Endodermal cell (in vitro differentiated cells): ENCODE measurements at places on chromosomes 4 and X. TPM values are rescaled to one million over a fixed set of nuclear protein-coding genes. Genes with fewer than 3 reads are reported as not detected.
A peak's percentile ranks its signal among the peaks of the same experiment; 100 is the strongest.

GRCh38 chr4:13396161-13396560 lies 88.0 kb downstream of the RAB28 start:
- no peak overlapping the region for H3K4me3 ChIP-seq
- no peaks in the 10 kb centered on the region for H3K36me3 ChIP-seq
- H3K4me1 ChIP-seq = no peaks in the 10 kb centered on the region

The ZBTB49 gene
- total RNA-seq = 5.9 and 6.4 TPM in 2 replicates

The CCNA2 gene
- 56.6 to 83.9 TPM (median 82.2 TPM) in 3 replicates for total RNA-seq

DNA sequence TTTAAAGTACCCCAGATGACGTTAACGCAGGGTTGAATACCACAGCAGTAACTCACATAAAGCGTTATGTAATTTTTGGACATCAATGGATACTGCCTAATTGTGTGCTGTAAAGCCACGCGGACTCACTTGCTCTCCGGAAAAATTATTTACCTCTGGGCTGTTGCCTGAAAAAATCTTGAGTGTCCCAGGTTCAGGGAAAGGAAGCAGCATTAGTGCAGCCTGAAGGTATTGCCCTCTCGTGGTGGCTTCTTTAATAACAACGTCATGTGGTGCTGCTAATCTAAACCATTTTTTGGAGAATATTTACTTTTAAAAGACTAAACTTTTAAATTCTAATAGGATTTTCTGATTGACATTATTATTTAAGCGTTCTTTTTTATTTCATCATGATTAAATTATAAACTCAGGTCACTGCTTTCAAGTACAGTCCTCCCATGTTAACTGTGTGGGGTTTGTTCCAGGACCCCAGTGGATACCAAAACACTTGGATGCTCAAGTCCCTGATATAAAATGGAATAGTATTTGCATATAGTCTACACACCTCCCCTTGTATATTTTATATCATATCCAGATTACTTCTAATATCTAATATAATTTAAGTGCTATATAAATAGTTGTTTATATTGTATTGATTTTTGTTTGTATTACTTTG lies 384.8 kb downstream of the FAM133A start:
- H3K27me3 ChIP-seq = no peaks in the 10 kb centered on the region
- peak; percentile 71 for DNase-seq
- no peak overlapping the region for H3K4me3 ChIP-seq
- no peaks in the 10 kb centered on the region for H3K4me1 ChIP-seq
- no peaks in the 10 kb centered on the region for H3K36me3 ChIP-seq

The CTSO gene
- 3.1 to 4.2 TPM (median 3.4 TPM) in 3 replicates for total RNA-seq

DNA sequence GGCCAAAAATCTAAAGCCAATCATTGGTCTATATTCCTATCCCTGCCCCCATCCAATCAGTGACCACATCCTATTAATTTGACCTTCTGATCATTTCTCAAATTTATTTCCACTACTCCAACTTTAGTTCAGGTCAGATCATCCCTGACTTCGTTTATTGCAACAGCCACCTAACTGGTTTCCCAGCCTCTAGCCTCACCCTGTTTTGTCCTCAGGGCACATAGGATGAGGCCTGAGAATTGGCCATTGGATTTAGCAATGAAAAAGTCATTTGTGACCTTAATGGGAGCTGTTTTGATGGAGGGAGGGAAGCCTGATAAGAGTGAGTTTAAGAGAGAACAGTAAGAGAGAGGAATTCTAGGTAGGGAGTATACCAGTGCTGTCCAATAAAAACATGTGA lies 155.0 kb downstream of the AMMECR1 start:
- H3K4me1 ChIP-seq = no peaks in the 10 kb centered on the region
- no peaks in the 10 kb centered on the region for H3K36me3 ChIP-seq
- no peaks in the 10 kb centered on the region for H3K27me3 ChIP-seq
- H3K27ac ChIP-seq = no peak overlapping the region
- H3K4me3 ChIP-seq = no peak overlapping the region

The FGA gene
- total RNA-seq = 1.7 to 5.6 TPM (median 3.7 TPM) in 3 replicates

GRCh38 chrX:49976682-49977197 lies 54.3 kb downstream of the CLCN5 start:
- H3K36me3 ChIP-seq = no peaks in the 10 kb centered on the region
- DNase-seq = no peak
- H3K4me1 ChIP-seq = no peaks in the 10 kb centered on the region
- no peak overlapping the region for H3K4me3 ChIP-seq
- no peaks in the 10 kb centered on the region for H3K27me3 ChIP-seq

GRCh38 chr4:36737691-36738090 lies 456.3 kb downstream of the DTHD1 start:
- H3K27ac ChIP-seq = no peak overlapping the region
- no peak overlapping the region for H3K4me3 ChIP-seq
- no peaks in the 10 kb centered on the region for H3K27me3 ChIP-seq
- no peaks in the 10 kb centered on the region for H3K36me3 ChIP-seq
- no peaks in the 10 kb centered on the region for H3K4me1 ChIP-seq
- no peak for DNase-seq

GRCh38 chr4:118357601-118358000 lies 4.8 kb upstream of the PRSS12 start:
- no peaks in the 10 kb centered on the region for H3K36me3 ChIP-seq
- H3K27ac ChIP-seq = no peak overlapping the region
- peaks cover 25% of the 10 kb centered on the region for H3K27me3 ChIP-seq
- no peak for DNase-seq

The DGAT2L6 gene
- not detected in 3 replicates for total RNA-seq

- no peaks in the 10 kb centered on the region for H3K27me3 ChIP-seq
- no peaks in the 10 kb centered on the region for H3K4me1 ChIP-seq
- H3K27ac ChIP-seq = no peak overlapping the region
- no peaks in the 10 kb centered on the region for H3K36me3 ChIP-seq
These were observed 36.1 kb downstream of the MID1IP1 start for GRCh38 chrX:38837389-38837788.

The MAGEB2 gene
- not detected in 2 replicates for total RNA-seq

- H3K4me3 ChIP-seq = no peak overlapping the region
- H3K27ac ChIP-seq = peak overlapping the region; percentile 96
- H3K4me1 ChIP-seq = peaks cover 14% of the 10 kb centered on the region
- H3K36me3 ChIP-seq = no peaks in the 10 kb centered on the region
- H3K27me3 ChIP-seq = no peaks in the 10 kb centered on the region
These were observed 54.9 kb downstream of the STOX2 start for GRCh38 chr4:183960046-183960420.

GRCh38 chr4:133323670-133324069 lies 174.6 kb downstream of the PCDH10 start:
- no peak overlapping the region for H3K4me3 ChIP-seq
- H3K27me3 ChIP-seq = no peaks in the 10 kb centered on the region
- H3K4me1 ChIP-seq = no peaks in the 10 kb centered on the region
- no peak overlapping the region for H3K27ac ChIP-seq
- peaks cover 14% of the 10 kb centered on the region for H3K36me3 ChIP-seq

- H3K36me3 ChIP-seq = peaks cover 12% of the 10 kb centered on the region
- H3K27me3 ChIP-seq = no peaks in the 10 kb centered on the region
- no peak overlapping the region for H3K27ac ChIP-seq
- no peaks in the 10 kb centered on the region for H3K4me1 ChIP-seq
These were observed 96.0 kb upstream of the RAB40AL start for GRCh38 chrX:102840871-102841705.

The YTHDC1 gene
- total RNA-seq = 184 to 267 TPM (median 195 TPM) in 3 replicates

DNA sequence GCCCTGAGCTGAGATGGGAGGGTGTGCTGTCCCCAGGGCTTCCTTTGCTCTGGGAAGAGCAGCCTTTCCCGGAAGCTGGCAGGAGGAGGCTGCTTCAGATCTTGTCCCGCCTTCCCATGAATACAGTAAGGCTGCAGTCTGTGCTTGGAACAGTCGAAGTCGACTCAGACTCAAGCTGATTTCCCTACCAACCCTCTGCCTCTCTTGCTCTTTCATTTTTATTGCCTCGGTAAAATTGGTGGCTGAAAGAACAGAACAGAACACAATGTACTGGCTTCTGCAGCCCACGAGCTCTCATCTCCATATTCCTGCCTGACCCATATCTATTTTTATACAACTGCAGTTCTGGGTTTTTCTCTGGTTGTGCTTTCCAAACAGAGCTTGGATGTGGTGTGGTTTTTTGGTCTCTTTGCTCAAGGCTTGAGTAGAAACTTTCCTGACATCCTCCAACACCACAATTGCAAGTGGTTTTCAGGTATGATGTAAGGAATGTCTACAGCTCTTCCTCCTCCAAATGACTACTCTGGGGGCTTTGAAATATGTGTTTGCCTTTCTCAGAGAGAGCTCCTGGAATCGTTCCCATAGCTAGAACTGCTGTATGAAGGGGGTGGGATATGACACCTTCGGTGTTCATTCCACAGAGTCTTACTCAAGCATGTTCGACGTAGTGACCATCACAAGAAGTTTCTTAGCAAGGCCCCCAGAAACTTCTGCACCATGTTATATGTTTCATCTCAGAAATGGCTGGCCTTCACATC lies 61.3 kb downstream of the ENPP6 start:
- no peak overlapping the region for H3K27ac ChIP-seq
- H3K36me3 ChIP-seq = no peaks in the 10 kb centered on the region
- DNase-seq = no peak
- H3K4me1 ChIP-seq = no peaks in the 10 kb centered on the region

- H3K36me3 ChIP-seq = no peaks in the 10 kb centered on the region
- no peaks in the 10 kb centered on the region for H3K27me3 ChIP-seq
- no peaks in the 10 kb centered on the region for H3K4me1 ChIP-seq
- no peak overlapping the region for H3K27ac ChIP-seq
- DNase-seq = peak; percentile 79
These were observed 108.4 kb downstream of the DOCK11 start for GRCh38 chrX:118603981-118604380.

DNA sequence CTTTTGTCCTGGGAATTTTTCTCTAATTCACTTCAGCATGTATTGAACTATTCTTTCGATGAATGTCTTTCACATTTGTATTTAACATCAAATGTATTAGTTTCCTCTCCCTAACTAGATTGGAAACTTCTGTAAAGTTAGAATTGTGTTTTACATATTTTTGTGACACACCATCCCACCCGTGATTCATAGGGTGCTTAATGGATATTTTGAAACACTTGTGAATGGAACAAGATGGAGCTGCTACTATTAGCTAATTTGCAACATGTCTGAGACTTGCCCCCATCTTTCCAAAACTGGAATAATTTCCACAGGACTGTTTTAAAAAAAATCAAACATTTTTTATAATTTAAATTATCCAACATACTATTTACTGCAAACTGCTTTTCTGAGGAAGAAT lies 30.2 kb upstream of the GNPDA2 start:
- H3K27ac ChIP-seq = no peak overlapping the region
- no peak overlapping the region for H3K4me3 ChIP-seq
- H3K4me1 ChIP-seq = no peaks in the 10 kb centered on the region
- no peaks in the 10 kb centered on the region for H3K27me3 ChIP-seq
- H3K36me3 ChIP-seq = no peaks in the 10 kb centered on the region

GRCh38 chrX:146154191-146154590 lies 336.6 kb downstream of the SLITRK2 start:
- DNase-seq = no peak
- no peaks in the 10 kb centered on the region for H3K36me3 ChIP-seq
- H3K27ac ChIP-seq = no peak overlapping the region
- no peaks in the 10 kb centered on the region for H3K27me3 ChIP-seq

GRCh38 chr4:184441461-184442313 lies 32.7 kb downstream of the IRF2 start:
- no peaks in the 10 kb centered on the region for H3K36me3 ChIP-seq
- H3K4me1 ChIP-seq = peaks cover 2% of the 10 kb centered on the region
- no peak overlapping the region for H3K4me3 ChIP-seq
- H3K27me3 ChIP-seq = no peaks in the 10 kb centered on the region

The TMEM47 gene
- 7.5 to 13.4 TPM (median 12.6 TPM) in 3 replicates for total RNA-seq

DNA sequence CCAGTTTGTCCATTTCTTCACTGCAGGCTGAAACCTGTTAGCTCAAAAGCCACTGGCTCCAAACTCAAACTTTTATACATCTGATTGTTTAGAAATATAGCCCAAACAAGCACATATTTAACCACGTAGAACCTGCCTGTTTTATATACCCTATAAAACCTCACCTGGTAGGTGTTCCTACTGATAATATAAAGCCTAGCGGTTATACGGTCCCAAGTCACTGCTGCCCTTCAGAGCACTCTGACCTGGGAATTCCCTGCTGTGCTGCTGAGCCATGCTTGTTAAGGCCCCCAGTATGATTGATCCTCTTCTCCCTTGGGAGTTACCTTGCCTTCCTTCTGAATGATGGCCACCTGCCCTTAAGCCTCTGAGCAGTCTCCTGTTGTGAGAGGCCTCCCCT lies 432.8 kb upstream of the LCORL start:
- no peaks in the 10 kb centered on the region for H3K27me3 ChIP-seq
- peaks cover 4% of the 10 kb centered on the region for H3K4me1 ChIP-seq
- H3K36me3 ChIP-seq = no peaks in the 10 kb centered on the region

GRCh38 chr4:69823481-69824186 lies 36.3 kb downstream of the SULT1E1 start:
- H3K27me3 ChIP-seq = no peaks in the 10 kb centered on the region
- no peaks in the 10 kb centered on the region for H3K36me3 ChIP-seq

- H3K27ac ChIP-seq = no peak overlapping the region
- H3K36me3 ChIP-seq = no peaks in the 10 kb centered on the region
- no peaks in the 10 kb centered on the region for H3K4me1 ChIP-seq
- no peak for DNase-seq
These were observed 16.8 kb upstream of the NFXL1 start for GRCh38 chr4:47930971-47931804.

GRCh38 chrX:23779025-23779424 lies 3.9 kb upstream of the SAT1 start:
- no peaks in the 10 kb centered on the region for H3K27me3 ChIP-seq
- no peak for DNase-seq
- no peaks in the 10 kb centered on the region for H3K4me1 ChIP-seq
- H3K36me3 ChIP-seq = no peaks in the 10 kb centered on the region
- H3K27ac ChIP-seq = no peak overlapping the region
- no peak overlapping the region for H3K4me3 ChIP-seq

DNA sequence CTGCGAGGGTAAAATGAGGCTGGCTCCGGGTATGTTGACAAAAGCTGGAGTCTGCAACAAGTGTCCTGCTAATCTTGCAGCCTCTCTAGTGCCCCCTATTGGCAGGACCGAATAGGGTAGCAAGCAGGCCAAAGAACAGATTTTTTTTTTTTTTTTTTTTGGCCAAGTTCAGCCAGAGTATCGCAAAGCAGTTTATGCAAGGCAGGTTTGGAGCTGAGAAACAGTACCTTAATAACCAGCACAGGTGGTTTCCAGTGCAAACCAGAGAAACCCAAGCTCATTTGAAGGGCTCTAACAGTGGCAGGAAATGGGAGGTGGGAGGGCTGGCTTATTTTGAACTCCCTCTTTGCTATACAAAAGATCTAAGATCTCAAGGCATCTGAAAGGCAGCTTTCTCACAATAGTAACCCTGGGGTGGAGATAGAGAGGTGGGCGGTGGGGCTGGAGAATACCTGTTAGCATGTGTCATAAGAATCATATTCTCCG lies 38.2 kb upstream of the OCIAD2 start:
- peak; percentile 84 for DNase-seq
- H3K4me1 ChIP-seq = no peaks in the 10 kb centered on the region
- H3K4me3 ChIP-seq = no peak overlapping the region

GRCh38 chrX:44352758-44353157 lies 9.3 kb upstream of the EFHC2 start:
- no peaks in the 10 kb centered on the region for H3K27me3 ChIP-seq
- DNase-seq = no peak

- H3K36me3 ChIP-seq = no peaks in the 10 kb centered on the region
- H3K4me1 ChIP-seq = no peaks in the 10 kb centered on the region
- no peak overlapping the region for H3K27ac ChIP-seq
These were observed 73.9 kb upstream of the IRF2 start for GRCh38 chr4:184548316-184548647.

- H3K36me3 ChIP-seq = no peaks in the 10 kb centered on the region
- no peaks in the 10 kb centered on the region for H3K4me1 ChIP-seq
- H3K27ac ChIP-seq = no peak overlapping the region
- H3K4me3 ChIP-seq = no peak overlapping the region
- no peaks in the 10 kb centered on the region for H3K27me3 ChIP-seq
These were observed 10.6 kb upstream of the XKRX start for GRCh38 chrX:100939333-100939732.

- H3K27ac ChIP-seq = no peak overlapping the region
- no peaks in the 10 kb centered on the region for H3K27me3 ChIP-seq
- H3K4me3 ChIP-seq = no peak overlapping the region
These were observed 1392.8 kb upstream of the TENM3 start for GRCh38 chr4:180850318-180850940.
